ENCODE measurements at places on chromosomes 2 and 18.

DNA sequence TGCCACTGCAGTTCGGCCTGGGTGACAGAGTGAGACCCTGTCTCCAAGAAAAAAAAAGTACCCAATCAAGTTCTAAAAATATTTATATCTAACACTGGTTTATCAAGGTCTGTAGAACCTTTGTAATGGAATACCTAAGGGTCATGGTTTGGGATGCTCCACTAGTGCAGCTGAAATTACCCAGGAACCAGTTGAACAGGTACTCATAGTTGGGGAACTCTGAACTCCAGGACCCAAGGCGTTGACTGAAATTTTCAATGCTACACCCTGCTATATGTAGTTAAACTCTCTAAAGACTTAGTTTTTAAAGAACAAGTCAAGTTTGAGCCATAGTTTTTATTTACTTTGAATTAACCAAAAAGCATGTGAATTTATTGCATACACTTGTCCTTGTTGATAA, 55.1 kb downstream of the FAM117B start:
- no peak for DNase-seq

DNA sequence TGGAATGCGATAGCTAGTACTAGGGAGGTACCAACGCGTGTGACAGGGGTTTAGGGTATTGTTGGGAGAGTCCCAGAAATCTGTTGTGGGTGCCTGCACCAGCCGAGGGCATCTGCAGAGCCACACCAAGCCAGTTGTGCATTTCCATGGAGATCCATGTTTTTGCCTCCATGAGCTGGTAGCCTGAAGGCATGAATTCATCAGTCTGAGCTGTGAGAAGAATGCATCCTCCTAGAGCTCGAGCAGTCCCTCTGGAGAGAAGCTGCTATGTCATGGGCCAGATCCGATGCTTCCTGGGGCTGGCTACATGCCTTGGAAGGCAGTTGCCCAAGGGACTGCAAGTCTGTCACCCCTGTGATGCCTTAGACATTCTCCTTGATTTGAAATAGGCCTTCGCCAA, 57.9 kb downstream of the LIPG start:
- DNase-seq: no peak

DNA sequence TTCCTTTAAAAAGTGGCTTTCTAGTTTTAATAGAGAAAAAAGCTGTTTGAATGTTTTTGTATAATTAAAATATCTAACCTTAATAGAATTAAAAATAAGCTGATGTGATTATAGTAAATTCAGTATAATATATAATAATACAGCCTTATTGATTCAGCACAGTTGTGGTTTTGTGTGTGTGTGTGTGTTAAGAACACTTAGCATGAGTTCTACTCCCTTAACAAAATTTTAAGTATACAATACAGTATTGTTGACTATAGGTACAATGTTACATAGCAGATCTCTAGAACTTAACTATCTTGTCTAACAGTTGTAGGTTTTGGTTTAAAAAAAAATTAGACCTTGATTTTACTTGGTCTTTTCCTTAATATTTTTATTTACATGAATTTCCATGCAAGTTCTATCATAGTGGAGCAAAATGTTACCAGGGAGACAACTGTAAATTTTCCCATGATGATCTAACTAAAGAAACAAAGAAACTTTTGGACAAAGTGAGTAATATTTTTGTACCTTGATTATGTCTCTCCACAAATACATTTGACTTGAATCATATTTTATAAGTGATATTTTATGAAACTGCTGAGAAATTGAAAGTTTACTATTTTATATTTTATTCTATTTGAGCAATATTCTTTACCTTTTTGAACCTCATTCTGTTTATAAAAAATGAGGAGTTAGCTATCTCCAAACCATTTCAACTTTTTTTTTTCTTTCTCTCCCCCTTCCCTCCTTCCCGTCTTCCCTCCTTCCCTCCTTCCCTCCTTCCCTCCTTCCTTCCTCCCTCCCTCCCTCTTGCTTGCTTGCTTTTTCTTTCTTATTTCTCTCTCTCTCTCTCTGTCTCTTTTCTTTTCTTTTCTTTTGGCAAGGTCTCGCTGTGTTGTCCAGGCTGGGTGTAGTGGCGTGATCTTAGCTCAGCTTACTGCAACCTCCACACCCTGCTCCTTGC, 46.3 kb downstream of the ZC3H6 start:
- DNase-seq: peak; percentile 59

DNA sequence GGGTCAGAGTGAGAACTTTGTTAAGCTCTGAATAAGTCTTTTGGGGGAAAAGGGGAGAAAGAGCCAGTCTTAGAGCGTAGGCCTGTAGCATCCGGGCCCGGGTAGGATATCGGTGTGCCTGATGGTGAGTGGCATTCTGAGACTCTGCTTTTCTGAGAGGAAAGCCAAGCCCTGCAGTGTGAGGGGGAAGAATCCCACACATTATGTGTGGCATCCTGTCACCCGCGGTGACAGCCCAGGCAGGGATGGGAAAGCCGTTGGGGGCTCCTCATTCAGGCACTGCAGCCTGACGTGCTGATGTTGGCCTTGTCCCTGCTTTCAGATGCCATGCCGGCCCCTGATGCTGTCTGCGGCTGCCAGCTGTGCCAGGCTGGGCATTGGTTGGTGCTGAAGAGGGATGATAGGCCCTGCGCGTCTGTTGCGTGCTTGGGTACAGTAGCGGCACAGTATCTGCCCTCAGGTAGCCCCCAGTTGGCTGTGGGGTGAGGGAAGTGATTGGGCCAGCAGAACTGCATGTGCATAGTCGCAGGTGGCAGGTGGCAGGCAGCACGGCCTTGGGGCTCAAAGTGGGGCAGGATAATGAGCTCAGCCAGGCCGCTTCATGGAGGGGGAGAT, 37.6 kb downstream of the GLI2 start:
- no peak for DNase-seq

DNA sequence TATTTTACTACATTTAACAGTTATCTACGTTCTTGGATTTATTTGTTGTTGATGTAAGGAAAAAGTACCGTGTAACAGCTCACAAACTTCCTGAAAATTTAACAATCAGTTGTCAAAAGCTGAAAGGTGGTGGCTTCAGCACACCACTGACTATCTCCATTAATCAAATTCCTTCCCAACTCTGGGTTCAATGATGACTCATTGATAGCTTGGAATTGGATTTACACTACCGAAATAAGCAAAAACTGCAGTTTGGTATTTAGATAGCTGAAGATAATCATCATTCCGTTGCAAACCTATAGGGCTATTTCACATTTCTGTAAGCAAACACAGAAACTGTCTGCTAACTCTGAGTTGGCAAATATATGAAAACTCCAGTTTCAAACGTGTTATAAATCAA, 322.3 kb upstream of the TFPI start:
- DNase-seq: no peak

- DNase-seq: no peak
Observed at GRCh38 chr2:97651114-97651513, 5.3 kb downstream of the COX5B start.

GRCh38 chr2:190467575-190468083, 59.5 kb downstream of the MFSD6 start:
- DNase-seq: peak; percentile 61

- DNase-seq: no peak
Observed at GRCh38 chr18:47397671-47398319, 146.3 kb upstream of the SKOR2 start.

GRCh38 chr2:214895469-214895868, 86.0 kb upstream of the BARD1 start:
- DNase-seq: no peak

DNA sequence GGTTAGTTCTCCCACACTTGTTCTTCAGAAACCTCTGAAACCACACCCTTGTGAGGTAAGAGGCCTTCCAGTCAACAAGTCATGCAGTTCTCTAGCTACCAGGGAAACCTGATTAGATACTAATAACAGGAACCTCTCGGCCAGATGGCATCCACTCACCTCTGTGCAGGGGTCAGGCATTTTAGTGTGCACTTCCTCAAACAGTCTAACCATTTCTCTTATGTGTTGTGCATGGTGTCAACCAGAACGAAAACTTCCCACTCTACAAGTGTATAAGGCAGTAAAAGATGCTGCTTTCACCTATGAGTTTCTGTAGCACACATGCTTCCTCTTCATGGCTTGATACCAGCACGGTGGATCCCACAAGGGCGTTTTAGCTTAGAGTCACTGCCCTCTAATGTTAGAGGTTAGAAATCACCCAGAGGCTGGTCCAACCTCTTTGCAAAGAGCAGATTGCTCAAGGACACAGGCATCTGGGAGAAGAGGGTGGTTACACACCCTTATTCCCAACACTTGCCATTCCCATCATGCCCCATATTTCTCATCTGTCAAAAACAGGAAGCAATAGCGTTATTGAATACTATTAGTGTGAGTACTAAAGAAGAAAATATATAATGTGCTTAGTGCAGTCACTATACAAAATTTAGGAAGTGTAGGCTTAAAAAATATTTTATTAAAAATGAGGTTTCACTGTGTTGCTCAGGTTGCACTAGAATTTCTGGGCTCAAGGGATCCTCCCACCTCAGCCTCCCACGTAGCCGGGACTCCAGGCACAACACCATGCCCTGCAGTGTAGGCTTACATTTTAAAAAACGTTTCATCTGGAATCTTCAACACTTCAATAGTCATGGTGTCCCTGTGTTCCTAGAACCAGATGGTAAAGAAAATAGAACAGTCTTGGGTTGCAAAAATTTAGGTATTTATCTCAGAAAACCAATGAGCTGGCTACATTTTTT, 34.5 kb upstream of the RAB31 start:
- peak; percentile 61 for DNase-seq

- no peak for DNase-seq
Observed at GRCh38 chr2:187424146-187424545, 23.9 kb downstream of the CALCRL start.

GRCh38 chr18:62757399-62758010, 42.2 kb downstream of the PHLPP1 start:
- no peak for DNase-seq

- no peak for DNase-seq
Observed at GRCh38 chr18:24586662-24587360, 126.4 kb downstream of the HRH4 start.

DNA sequence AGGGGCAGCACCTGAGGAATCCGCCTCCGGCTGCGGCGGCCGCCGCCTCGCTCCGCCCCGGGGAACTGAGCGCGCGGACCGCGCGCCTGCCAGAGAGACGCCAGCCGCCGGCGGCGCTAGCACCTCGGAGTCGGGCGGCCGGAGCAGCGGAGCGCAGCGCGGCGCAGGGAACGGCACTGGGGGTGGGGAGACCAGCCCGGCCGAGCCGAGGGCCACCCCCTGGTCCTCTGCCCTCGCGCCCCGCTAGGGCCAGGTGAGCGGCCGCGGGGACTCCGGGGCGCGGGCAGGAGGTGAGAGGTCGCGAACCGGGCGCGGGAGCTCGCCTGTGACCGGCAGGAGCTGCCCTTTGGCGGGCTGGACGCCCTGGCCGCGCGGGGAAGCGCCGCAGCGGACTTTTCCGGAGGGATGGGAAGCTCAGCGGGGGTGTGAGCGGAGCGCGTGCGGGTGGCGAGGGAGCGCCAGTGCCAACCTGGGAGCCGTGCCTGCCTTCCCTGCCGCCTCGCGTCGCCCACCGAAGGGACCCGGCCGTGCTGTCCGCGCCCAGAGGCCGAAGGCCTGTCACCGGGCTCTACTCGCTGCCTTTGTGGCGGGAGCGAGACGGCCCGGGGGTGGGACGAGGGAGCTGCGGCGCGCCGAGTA, at the start of gene GREB1L:
Gene GREB1L (plus strand): TSS at position 92 of the 639 bp plus-strand sequence. CDS start 141,287 bp downstream, outside the sequence.
- peak; percentile 42 for DNase-seq

GRCh38 chr18:62379051-62379450, 53.9 kb downstream of the TNFRSF11A start:
- DNase-seq: no peak

- DNase-seq: no peak
Observed at GRCh38 chr2:80238692-80239469, 65.7 kb downstream of the LRRTM1 start.

GRCh38 chr2:11227595-11227994, 72.3 kb downstream of the SLC66A3 start:
- DNase-seq: no peak

GRCh38 chr2:47818777-47819176, 35.8 kb downstream of the MSH6 start:
- no peak for DNase-seq

- no peak for DNase-seq
Observed at GRCh38 chr2:239216614-239217273, 184.1 kb downstream of the HDAC4 start.

GRCh38 chr18:57837917-57838548, 34.9 kb upstream of the ATP8B1 start:
- peak; percentile 8 for DNase-seq

GRCh38 chr2:60806988-60807681, 51.1 kb downstream of the PAPOLG start:
- DNase-seq: peak; percentile 72

- no peak for DNase-seq
Observed at GRCh38 chr18:31143025-31143424, 19.6 kb downstream of the DSC1 start.

- no peak for DNase-seq
Observed at GRCh38 chr18:34977838-34978532, 63.2 kb upstream of the MAPRE2 start.

DNA sequence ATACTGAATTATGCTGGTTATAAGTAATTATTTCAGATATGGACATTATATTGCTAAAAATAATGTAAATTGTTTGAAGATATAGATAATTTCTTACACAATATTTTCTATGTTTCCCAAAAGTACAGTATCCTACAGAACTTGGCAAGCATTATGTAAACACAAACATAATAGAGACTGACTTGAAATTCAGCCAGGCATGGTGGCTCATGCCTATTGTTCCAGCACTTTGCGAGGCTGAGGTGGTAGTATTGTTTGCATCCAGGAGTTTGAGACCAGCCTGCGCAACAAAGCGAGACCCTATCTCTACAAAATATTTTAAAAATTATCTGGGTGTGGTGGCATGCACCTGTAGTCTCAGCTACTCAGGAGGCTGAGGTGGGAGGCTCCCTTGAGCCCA, 1300.5 kb upstream of the DDX18 start:
- DNase-seq: no peak

DNA sequence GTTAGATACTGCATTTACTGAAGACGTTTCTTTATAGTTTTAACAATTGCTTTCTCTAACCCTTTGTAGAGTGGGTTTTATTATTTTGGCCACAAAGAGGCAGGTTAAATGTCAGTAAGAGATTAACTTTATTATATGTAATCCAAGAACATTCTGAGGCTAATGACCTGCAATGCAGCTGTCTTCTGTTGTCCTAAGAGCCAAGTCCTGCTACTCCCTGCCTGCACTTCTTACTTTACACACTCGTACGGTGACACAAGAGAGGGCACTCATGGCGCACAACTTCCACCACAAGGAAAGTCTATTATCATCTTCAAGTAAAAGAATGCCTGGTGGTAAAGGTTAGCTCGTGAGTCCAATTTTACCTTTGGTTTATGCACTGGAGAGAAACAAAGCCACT, 471.0 kb upstream of the HNMT start:
- no peak for DNase-seq

GRCh38 chr2:205908212-205909183, 177.5 kb downstream of the INO80D start:
- DNase-seq: no peak

- DNase-seq: peak; percentile 68
Observed at GRCh38 chr18:67733088-67733487, 216.6 kb upstream of the DSEL start.

Data from astrocyte of the spinal cord (primary cell).